Adrenal gland (tissue), 19 donors: ENCODE measurements at places on chromosomes 13 and 19.

- DNase-seq, result no peak
Measured at GRCh38 chr13:20407759-20408158, 117.9 kb downstream of the CRYL1 start.

DNA sequence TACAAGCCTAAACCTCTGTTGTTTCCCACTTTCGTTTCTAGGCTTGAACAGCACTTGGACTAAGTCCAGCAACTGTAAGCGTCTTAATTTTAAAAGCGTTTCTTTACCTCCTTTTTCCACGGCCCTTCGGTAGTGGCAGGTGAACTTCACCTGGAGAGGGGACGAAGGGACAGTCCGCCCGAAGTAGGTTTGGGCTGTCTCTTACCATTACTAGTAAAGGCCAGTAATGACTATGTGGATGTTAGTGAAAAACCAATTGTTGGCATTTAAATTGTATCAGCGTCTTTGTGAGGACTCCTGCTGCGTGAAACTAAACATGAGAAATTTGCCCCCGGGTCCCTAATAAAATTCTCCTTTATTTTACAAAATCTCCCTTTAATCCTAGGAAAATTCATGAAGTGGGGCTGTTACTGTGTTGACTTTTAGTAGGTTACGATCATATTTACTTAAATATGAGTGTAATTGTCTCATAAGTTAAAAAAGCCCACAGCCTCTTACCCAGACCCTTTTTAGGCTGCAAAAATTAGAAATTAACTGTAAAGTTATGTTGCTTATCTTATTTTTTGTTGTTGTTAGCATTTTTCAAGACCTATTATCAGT lies 983 bp downstream of the ITM2B start:
- no peak for DNase-seq

DNA sequence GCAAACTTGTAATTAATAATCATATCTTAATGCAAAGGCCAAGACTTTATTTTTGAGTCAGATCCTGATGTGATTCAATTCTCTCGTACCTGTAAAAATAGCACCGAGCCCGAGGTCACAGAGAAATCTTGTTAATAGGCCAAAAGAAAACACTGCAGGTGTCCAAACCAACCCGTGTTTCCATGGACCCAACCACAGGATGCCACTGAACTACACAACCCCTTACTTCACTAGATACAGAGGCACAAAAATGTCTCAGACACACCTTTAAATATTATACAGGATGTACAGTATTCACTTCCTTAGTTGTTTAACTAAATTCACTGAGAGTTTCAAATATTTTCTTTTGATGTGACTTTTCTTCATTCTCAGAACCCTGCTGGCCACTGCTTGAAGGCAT lies 530.9 kb downstream of the MYO16 start:
- DNase-seq, result no peak

GRCh38 chr13:102197193-102197592 lies 204.7 kb downstream of the FGF14 start:
- no peak for DNase-seq
